Cortex of kidney (tissue), 1 donor: ENCODE measurements at places on chromosomes 7 and 10.

- no peak for DNase-seq
These were observed 144.2 kb downstream of the MDFIC start for GRCh38 chr7:115066050-115066449.

DNA sequence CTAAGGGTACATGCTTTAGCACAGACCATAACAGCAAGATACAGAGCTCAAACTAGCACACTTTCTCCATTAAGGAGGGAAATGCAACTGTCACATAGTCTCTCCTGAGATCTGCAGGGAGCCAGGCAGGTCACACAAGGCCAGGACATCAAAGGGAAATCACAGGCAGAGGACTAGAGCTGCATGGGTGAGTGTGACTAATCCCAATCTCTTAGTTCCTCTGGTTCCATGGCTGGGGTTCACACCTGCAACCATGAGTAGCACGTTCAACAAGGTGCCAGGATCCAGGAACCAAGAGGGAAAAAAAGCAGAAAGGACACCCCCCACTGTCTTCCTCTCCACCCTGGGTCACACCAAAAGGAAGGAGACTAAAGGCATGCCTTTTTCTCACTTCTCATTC is 296.5 kb upstream of the STEAP1 start:
- no peak for DNase-seq

- DNase-seq, result no peak
These were observed 15.2 kb upstream of the FRMPD2 start for GRCh38 chr10:48289501-48290238.

DNA sequence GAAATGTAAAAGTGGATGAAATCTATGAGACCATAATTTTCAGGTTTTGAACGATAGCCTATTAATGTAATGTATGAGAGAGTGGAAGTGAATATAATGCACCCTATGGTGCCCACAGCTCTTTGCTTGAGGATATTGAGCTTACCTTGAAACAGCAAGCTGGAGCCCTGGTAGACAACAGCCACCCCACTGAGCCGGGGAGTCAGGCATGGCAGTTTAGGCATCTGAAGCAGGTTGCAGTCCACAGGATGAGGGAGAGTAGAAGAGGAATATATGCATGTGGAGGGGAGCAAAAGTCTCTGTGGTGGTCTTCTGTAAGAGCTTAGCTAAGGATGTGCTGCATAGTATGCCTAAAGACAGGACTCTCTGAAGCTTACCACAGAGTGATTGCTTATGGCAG is 817.3 kb downstream of the DNAJB9 start:
- DNase-seq, result no peak

- no peak for DNase-seq
These were observed 38.9 kb downstream of the ADAP1 start for GRCh38 chr7:915291-916218.
